Neuronal stem cell (in vitro differentiated cells): ENCODE measurements at places on chromosomes 5 and 9.
A peak's percentile ranks its signal among the peaks of the same experiment; 100 is the strongest.

DNA sequence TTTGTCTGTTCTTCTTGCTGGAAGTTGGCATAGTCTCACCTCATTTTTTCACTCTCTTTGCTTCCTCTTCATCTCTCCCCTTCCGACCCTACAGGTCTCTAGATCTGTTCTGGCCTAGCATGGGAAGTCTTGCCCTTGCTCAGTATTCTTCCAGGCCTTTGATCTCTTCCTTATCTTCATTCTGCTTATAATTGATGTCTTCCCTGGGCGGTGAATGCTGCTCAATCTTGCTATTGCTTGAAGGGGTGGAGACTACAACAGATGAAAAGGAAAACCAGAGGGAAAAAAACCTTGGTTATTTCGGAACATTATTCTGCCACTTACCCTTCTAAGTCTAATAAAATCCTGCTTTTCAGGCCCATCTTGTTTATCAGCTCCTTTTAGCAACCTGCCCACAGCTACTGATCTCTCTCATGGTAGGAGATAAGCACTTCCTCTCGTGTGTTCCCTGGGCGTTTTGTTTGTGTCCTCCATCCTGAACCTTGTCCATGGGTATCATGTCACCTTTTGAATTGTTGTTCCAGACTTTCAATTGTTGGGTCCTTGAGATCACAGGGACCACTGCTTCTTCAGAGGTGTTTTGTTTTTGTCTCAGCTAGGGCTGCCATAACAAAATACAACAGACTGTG, 375.6 kb downstream of the ADGRV1 start:
- no peak for DNase-seq

- no peak for DNase-seq
Observed at GRCh38 chr5:73768-74502, 18.0 kb upstream of the PLEKHG4B start.

DNA sequence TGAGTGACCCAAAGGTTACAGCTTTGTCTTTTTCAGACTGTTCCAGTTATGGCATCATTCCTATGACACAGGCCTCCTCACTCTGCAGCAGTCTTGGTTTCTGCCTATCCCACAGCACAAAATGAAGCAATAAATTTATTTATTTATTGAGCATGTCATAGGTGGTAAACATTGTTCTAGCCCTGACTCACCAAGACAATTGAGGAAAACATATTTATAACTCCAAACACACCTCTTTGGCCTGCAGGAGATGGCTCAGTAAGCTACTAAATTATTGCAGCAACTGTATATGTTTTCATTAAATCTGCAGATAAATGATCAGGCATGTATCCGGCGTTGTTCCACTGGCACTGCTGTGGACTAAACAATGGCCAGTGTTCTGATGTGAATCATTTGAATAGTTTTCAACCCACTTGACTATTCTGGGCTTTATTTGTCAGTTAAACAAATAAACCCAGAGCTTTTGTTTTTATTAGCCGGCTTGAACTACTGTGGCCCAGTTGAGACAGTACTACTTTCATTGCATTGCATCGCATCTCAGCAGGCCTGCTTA, 83.2 kb downstream of the FOXD1 start:
- DNase-seq: no peak

DNA sequence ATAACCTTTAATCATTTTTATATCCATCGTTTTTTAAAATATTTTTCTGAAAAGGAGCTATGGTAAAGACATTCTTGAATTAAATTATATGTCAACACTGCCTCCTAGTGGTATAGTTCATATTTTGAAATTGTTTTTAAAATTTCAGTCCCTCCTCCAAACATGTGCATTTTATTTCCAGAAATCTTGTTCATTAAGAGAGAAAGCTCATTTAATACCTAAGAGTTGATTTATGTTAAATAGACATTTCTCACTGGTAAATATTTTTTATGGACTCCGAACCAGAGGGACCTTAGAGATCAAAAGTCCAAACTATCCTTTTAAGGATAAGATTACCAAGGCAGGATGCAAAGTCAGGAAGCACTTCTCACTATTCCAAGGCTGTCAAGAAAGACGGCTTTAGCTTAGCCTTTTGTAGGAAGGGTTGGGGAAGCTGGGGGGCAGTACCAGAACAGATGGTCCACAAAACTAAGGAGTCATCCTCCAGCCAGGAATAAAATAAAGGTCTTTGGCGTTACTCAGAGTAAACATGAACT, 21.6 kb downstream of the BHMT start:
- peak; percentile 24 for DNase-seq

- no peak for DNase-seq
Observed at GRCh38 chr9:72361217-72361616, 3.8 kb downstream of the ZFAND5 start.

DNA sequence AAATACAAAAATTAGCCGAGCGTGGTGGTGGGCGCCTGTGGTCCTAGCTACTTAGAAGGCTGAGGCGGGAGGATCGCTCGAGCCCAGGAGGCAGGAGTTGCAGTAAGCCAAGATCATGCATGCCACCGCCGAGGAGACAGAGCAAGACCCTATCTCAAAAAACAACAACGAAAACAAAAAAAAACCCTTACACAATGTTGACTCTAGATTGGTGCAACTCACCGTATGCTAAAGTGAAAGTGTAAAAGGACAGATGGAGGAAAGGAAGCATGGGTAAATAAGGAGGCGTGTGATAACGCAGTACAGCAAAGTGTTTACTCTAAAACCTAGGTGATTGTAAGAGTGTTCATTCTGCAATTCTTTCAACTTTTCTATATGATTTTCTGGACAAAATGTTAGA, 15.9 kb upstream of the RUFY1 start:
- DNase-seq: no peak
